HCEC 1CT (cell line): ENCODE measurements at places on chromosomes 2 and 18.

GRCh38 chr2:161104054-161104553 is 56.1 kb upstream of the TANK start:
- no peak for DNase-seq

DNA sequence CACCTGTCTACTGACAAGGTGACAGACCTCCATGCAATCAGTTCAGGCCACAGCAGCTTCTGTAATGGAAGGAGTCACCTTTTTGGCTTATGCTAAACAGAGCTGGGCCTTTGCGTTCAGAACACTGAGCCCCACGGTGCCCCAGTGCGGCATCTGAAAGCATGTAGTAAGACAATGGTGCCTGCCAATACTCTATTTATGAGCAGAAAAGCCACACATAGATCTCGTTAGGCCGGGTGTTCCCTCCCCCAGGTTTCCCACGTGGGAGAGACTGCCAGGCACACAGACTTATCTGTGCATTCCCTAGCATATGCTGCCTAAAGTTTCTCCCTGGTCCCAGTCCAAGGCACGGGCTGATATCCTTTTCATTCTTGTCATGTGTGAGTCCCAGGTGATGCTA is 150.9 kb downstream of the ACTR3 start:
- no peak for DNase-seq

DNA sequence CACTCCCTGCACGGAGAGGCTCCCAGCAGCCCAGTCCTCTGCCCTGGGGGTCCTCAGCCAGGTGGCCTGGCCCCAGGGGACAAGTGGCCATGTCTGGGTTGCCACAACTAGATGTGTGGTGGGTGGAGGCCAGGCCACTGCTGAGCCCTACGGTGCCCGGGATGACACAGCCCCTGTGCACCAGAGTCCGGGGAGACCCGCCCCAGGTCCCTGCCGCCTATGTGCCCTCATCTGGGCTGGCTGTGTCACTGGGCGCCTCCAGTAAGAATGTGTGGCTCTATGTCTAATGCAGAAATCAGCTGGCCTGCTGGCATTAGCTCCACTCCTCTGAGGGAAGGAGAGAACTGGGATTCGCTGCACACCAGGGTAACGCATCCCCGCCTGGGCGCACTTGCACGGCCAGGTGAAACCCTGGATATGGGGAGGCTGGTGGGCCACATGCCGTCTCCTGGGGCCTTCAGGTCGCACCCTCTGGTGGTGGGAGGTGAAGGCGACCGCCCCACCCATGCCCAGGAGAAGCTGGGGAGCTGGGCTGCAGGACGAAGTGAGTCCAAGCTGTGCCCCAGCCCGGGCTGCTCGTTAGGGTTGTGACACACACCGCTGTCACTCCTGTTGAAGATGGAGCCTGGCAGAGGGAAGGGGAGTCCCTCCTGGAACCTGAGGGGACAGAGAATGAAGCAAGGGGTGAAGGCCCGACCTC is 136.1 kb downstream of the PTGR3 start:
- DNase-seq: no peak

GRCh38 chr2:55565613-55566012 is 46.1 kb downstream of the CFAP36 start:
- no peak for DNase-seq

DNA sequence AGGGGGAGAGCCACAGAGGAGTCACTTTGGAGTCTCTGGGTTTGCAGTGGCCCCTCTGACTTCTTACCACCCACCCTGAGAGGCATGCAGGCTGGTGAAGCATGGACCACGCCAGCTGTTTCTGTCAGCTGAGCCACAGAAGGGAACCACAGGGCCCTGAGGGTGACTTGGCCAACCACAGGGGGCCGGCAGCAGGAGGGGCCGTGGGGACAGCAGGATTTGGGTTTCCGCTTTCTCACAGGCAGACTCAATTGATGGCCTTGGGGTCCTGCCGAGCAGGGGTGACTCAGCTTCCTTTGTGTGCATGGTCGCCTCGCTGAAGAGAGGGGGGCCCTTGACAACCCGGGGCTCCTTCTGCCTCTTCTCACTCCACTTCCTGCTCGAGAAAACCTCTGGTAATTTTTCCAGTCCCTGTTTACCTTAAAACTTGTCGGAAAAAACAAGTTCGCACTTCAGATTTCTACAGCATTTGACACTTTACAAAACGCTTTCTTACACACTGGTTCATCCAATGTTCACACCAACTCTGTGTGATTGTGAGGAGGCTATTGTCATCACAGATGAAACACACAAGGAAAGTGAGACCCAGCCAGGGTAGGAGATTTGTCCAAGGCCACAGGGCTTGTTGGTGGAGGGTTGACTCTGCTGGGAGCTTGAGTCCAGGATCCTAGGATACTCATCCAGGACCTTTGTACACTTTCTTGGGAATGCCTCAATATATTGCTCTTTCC is 311.2 kb downstream of the LPIN1 start:
- DNase-seq: no peak

GRCh38 chr2:43737855-43738254 is 36.0 kb upstream of the DYNC2LI1 start:
- DNase-seq: no peak
